RWPE1 (cell line): ENCODE measurements at places on chromosomes 12 and 14.

DNA sequence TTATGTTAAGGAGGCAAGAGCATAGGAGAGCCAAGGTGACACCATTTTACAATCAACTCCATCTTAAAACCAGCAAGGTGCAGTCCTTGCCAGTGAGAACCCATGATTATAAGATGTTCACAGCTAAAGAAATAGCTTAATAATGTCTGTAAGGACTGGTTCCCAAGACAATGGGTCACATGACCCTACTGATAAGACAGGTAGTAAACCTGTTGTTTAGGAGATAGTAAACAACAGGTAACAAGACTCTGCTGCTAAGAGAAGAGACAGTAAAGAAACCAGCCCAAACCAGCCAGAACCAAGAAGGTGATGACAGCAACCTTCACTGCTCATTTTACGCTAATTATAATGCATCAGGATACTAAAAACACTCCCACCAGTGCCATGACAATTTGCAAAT lies 23.2 kb upstream of the BCAT1 start:
- no peak for DNase-seq

DNA sequence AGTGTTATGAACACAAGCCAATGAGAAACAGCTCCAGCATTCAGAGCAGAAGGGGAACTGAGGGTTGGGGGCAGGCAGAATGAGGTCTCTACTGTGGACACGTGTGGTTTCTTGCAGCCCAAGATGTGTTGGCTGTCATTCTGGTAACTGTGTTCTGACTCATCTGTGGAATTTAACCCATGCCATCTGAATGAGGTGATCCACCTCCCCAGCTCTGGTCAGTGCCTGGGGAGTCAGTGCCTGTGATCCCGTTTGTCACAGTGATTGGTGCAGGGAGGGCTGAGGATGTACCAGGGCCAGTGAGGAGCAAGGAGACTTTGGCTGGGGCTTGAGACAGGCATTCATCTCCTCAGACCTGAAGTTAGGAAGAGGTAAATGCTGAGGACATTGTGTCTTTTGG lies 216.8 kb downstream of the MSRB3 start:
- peak; percentile 25 for DNase-seq

DNA sequence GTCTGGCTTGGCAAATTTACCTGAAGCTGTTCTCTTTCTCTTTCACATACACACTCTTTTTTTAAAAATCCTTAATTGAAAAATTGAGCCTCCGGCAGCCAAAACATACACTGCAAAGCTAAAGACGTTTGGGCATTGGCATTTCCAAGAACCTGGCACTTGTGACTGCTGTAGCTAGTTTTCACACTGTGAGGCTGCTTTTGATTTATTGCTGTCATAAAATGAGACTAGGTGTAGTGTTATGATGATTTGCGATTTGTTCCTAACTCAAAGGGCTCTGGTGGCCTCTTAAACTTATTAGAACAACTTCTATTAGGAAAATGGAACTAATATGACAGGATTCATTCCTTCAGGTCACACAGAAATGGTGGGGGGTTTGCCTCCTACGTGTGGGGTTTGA lies 377.1 kb upstream of the FAR2 start:
- no peak for DNase-seq

- DNase-seq, result no peak
Measured at GRCh38 chr14:92993302-92993701, 70.4 kb downstream of the CHGA start.

GRCh38 chr12:92107621-92108131 lies 38.0 kb downstream of the BTG1 start:
- no peak for DNase-seq

DNA sequence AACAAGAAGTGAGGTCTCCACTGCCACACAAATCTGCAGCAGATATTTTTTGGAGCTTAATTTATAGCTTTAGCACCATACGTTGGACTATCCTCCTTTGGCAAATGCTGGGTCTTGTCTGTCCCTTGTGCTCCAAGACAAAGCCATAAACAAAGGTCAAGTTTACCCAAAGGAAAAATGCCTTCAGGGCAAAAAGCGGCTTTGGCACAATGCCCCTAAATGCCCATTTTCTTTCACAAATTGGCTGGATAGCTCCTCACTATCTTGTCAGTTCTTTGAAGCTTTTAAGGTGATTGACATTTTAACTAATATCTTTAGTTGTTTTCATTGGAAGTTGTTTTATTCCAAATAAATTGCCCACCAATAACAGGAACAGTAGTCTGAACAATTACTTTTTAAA lies 59.6 kb downstream of the EML5 start:
- DNase-seq, result no peak

DNA sequence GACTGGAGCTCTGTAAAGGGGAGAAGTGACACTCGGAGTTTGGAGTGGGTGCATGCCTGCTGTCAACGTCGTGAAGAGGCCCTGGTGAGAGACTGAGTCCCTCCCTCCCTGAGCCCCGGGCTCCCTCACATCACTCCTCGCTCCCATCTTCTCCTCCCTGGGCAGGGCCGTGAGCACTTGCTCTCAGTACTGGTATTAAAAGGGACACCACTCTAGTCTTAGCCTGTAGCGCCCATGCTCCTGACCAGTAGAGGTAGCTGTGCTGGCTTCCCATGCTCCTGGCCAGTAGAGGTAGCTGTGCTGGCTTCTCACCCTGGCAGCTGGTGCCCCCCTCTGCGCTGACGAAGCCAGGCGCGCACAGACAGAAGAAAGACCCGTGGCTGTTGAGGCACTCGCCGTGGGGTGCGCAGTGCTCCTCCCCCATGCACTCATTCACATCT lies 14.7 kb downstream of the ISCA2 start:
- DNase-seq, result no peak
